ENCODE measurements at places on chromosomes 3 and 15.
A peak's percentile ranks its signal among the peaks of the same experiment; 100 is the strongest.

GRCh38 chr3:65473736-65474135 is 565.0 kb downstream of the MAGI1 start:
- no peak for DNase-seq

DNA sequence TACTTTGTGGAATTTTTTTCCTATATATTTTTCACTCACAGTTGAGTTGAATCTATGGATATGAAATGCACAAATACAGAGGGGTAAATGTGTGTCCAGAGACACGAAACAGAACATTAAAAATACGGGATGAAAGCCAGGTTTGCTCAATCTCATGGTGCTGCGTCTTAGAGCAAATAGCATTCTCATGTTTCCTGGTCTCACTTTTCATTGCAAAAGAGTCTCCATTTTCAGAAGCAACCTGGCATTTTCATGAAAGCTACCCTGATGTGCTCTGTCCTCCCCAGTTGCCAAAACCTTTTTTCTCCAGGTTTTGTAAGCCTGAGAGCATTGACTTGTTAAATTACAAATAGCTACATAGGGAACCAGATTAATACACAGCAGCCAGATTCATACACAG is 49.5 kb upstream of the MBNL1 start:
- no peak for DNase-seq

DNA sequence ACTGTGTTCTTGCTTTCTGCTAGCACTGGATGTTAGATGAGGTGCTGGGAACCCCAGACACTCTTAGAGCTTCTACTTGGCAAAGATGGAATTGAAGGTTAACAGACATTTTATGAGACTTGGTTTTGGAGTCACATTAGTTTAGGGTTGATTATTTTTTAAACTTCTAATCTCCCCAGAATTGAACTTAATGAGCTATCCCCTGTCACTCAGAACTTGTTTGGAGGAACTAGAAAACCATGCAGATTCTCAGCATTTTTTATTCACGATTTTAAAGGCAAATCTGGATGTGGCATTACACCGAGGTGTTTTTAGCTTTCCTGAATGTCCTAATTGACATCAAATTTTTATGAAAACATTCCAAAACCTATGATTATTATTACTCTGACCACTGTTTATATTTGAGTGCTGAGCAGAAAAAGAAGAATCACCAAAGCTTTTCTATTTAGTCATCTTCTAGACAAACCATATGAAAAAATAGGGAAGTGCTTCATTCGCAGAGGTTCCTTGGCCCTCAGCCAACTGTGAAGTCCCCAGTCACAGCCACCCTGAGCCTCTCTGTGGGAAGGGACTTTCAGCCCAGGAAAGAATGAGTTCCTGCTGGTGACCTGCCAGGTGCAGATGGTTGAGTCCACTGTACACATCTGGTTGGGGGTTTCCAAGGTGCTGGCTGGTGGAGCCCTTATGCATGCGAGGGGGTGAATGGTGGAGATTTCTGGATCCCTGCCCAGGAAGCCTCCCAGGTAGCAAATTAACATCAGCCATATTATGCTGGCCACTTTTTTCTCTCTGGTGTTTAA is 196.0 kb upstream of the TOPAZ1 start:
- DNase-seq: peak; percentile 56

DNA sequence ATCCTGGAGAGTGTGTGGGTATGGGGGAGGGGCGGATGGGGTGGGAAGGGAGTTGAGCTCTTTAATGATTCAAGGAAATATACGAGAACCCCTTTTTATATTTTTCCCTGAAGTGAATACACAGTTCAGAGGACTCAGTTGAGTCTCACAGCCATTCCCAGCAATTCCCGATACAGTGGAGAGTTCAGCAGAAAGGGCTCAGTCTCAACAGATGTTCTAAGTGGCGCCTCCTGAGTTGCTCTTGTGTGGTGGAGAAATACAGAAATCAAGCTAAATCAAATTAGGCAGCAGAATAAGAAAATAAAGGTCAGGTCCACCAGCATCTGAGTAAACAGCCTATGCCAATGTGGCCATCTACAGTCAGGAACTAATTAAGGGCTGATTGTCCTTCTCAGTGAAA is 372.1 kb downstream of the NR2F2 start:
- no peak for DNase-seq

Measured in ureter (tissue), 1 donor.